ENCODE measurements at places on chromosomes 13 and 19. TPM values are rescaled to one million over a fixed set of nuclear protein-coding genes. Genes with fewer than 3 reads are reported as not detected.

- H3K4me3 ChIP-seq, result no peak overlapping the region
- no peaks in the 10 kb centered on the region for H3K36me3 ChIP-seq
- H3K27me3 ChIP-seq, result no peaks in the 10 kb centered on the region
Observed at GRCh38 chr13:43838909-43839308, 40.6 kb downstream of the CCDC122 start.

DNA sequence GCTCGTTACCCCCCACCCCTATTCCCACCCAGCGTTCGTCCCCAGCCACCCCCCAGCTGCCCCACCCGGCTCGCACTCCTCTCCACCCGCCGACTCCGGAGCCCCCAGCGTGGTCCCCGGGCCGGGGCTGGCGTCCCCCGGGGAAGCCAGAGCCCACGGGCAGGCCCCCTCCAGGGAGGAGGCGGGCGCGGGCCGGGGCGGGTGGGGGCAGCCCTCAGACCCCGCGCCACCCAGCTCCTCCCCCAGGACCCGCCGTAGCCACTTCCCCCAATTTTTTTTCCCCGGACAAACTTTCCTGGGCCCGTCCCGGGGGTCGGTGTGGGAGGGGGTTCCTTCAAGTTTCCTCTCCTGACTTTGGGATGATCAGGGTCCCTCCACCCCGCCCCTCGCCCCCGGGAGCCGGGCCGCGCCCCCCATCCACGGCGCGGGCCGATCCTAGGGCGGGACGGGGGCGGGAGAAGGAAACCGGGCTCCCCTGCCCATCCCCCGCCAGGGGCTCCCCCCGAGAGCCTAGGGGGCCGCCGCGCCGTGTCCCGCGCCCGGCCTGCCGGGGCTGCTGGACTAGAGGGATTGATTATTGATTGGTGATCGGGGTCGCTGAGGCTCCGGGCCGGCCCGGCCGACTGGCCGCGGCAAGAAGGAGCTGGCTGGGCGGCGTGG is 927 bp upstream of the TSHZ3 start:
- H3K4me1 ChIP-seq, result peaks cover 15% of the 10 kb centered on the region
- H3K4me3 ChIP-seq, result peak overlapping the region; percentile 81
- peak overlapping the region; percentile 80 for H3K27ac ChIP-seq
- DNase-seq, result no peak

DNA sequence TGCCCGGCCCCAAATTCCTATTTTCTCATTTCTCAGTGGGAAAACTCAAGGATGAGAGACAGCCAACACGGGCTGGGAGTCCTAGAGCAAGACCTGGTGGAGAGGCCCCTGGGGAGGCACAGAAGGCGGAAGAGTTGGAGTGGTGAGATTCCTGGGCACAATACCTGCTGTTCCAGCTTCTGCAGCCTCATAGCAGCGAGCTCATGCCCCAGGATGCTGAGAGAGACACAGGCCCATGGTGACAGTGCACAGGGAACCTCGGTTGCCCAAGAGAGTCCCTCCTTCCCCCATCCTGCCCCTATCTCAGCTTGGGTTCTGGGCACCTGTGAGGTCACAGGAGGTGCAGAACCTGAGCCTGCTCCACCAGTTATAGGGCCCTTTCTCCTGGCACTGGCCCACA is 1.4 kb downstream of the TULP2 start:
- no peak for DNase-seq
- H3K36me3 ChIP-seq, result peaks cover 7% of the 10 kb centered on the region
- no peak overlapping the region for H3K27ac ChIP-seq
- no peak overlapping the region for H3K4me3 ChIP-seq
- no peaks in the 10 kb centered on the region for H3K27me3 ChIP-seq

GRCh38 chr13:99969919-99970650 is 1.5 kb downstream of the ZIC5 start:
- peaks cover 94% of the 10 kb centered on the region for H3K27me3 ChIP-seq
- peak overlapping the region; percentile 25 for H3K4me3 ChIP-seq
- DNase-seq, result no peak
- H3K36me3 ChIP-seq, result no peaks in the 10 kb centered on the region

- H3K36me3 ChIP-seq, result no peaks in the 10 kb centered on the region
- H3K27me3 ChIP-seq, result no peaks in the 10 kb centered on the region
- H3K27ac ChIP-seq, result no peak overlapping the region
- H3K4me3 ChIP-seq, result no peak overlapping the region
Observed at GRCh38 chr13:95898256-95898655, 154.9 kb downstream of the UGGT2 start.

GRCh38 chr13:78658630-78659449 is at the start of gene OBI1:
OBI1 (minus strand) TSS chr13:78659155; CDS start chr13:78659120, 35 bp downstream.
- H3K4me1 ChIP-seq, result peaks cover 9% of the 10 kb centered on the region
- peak within 1 kb of the TSS; percentile 83 for H3K4me3 ChIP-seq
- peak; percentile 95 for DNase-seq
- H3K27me3 ChIP-seq, result no peaks in the 10 kb centered on the region

GRCh38 chr13:27679896-27680295 is 58.2 kb downstream of the POLR1D start:
- no peaks in the 10 kb centered on the region for H3K36me3 ChIP-seq
- no peaks in the 10 kb centered on the region for H3K4me1 ChIP-seq
- H3K27ac ChIP-seq, result no peak overlapping the region

DNA sequence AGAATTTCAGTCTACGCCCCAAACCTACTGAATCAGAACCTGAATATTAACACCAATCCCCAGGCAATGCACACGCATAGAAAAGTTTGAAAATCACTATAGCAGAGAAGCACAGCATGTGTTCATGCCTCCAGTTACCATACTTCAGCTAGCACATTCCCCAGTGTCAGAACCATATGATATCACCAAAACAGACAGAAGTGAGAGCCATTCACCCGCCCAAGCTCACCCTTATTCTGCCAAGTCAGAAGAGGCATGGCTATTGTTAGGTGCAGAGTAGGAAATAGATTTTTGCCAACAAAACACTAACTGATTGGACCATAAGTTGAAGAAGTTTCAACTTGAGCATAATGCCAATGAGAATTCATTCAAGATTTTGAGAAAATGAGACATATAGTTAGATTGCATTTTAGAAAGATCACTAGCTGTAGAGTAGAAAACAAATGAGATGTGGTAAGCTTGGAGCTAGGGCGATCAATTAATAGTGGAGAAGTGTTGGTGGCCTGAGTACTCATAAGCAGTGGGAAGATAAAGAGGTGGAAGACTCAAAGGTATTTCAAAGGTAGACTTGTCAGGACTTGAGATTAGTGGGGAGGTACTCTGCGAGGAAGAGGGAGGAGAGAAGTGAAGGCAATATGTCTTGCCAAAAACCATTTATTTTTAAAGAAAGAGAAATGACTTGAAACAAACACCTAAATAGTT is 492.4 kb downstream of the SUCLA2 start:
- H3K27me3 ChIP-seq, result no peaks in the 10 kb centered on the region
- H3K36me3 ChIP-seq, result no peaks in the 10 kb centered on the region
- no peak for DNase-seq

DNA sequence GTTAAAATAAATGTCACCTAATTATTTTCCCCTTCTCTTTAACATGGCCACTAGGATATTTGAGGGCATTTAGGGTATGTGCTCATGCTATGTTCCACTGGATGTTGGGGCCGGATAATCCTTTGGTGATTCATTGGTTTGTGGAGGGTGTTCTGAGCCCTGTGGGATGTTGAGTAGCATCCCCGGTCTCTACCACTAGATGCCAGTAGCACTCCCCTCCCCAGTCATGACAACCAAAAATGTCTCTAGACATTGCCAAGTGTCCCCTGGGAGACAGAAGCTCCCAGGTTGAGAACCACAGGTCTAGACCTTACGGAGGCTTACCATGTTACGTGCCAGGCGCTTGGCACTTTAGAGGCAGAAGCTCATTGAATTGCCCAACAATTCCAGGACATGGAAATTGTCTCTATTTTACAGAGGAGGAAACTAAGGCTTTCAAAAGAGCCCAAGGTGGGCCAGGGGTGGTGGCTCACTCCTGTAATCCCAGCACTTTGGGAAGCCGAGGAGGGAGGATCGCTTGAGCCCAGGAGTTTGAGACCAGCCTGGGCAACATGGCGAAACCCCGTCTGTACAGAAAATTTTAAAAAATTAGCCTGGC is 14.1 kb downstream of the SHANK1 start:
- no peaks in the 10 kb centered on the region for H3K36me3 ChIP-seq
- H3K4me3 ChIP-seq, result no peak overlapping the region
- no peaks in the 10 kb centered on the region for H3K4me1 ChIP-seq
- H3K27me3 ChIP-seq, result peaks cover 41% of the 10 kb centered on the region
- no peak for DNase-seq
- H3K27ac ChIP-seq, result no peak overlapping the region

DNA sequence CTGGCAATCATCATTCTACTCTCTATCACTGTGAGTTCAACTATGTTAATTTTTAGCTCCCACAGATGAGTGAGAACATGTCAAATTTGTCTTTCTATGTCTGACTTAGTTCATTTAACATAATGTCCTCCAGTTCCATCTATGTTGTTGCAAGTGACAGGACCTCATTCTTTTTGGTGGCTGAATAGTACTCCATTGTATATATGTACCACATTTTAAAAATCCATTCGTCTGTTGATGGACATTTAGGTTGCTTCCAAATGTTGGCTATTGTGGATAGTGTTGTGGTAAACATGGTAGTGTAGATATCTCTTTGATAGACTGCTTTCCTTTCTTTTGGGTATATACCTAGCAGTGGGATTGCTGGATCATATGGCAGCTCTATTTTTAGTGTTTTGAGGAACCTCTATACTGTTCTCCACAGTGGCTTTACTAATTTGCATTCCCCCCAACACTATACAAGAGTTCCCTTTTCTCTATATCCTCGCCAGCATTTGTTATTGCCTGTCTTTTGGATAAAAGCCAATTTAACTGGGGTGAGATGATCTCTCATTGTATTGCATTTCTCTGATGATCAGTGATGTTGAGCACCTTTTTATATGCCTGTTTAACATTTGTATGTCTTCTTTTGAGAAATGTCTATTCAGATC is 124.1 kb downstream of the PCCA start:
- no peaks in the 10 kb centered on the region for H3K27me3 ChIP-seq
- H3K4me1 ChIP-seq, result no peaks in the 10 kb centered on the region
- no peak for DNase-seq
- H3K27ac ChIP-seq, result no peak overlapping the region
- H3K4me3 ChIP-seq, result no peak overlapping the region

- H3K4me3 ChIP-seq, result no peak overlapping the region
- H3K27me3 ChIP-seq, result no peaks in the 10 kb centered on the region
- no peak for DNase-seq
Observed at GRCh38 chr13:56755181-56755935, 385.4 kb upstream of the PRR20A start.

GRCh38 chr13:110616103-110617101 is 1.1 kb downstream of the NAXD start:
- H3K27ac ChIP-seq, result peak overlapping the region; percentile 91
- no peaks in the 10 kb centered on the region for H3K36me3 ChIP-seq
- H3K4me1 ChIP-seq, result peaks cover 22% of the 10 kb centered on the region
- no peaks in the 10 kb centered on the region for H3K27me3 ChIP-seq

DNA sequence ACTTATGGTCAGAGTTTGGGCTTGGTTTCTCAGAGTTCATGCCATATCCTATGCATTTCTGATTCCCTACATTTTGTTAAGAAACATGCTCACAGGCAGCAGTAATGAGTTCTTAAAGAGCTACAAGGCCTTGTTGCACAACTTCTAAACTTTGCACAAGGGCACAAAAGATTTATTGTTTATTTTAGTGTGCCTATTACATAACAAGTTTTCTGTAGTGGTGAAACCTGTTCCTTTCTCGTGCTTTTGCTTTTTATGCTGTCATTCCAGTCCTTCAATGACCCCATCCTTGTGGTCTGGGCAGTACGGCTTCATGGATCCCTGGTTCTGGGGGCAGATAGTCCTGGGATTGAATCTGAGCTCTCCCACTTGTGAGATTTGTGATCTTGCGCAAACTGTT is 17.8 kb downstream of the ZNF507 start:
- no peak overlapping the region for H3K4me3 ChIP-seq
- H3K4me1 ChIP-seq, result peaks cover 6% of the 10 kb centered on the region
- no peaks in the 10 kb centered on the region for H3K27me3 ChIP-seq
- peak overlapping the region; percentile 61 for H3K27ac ChIP-seq
- H3K36me3 ChIP-seq, result peaks cover 40% of the 10 kb centered on the region

DNA sequence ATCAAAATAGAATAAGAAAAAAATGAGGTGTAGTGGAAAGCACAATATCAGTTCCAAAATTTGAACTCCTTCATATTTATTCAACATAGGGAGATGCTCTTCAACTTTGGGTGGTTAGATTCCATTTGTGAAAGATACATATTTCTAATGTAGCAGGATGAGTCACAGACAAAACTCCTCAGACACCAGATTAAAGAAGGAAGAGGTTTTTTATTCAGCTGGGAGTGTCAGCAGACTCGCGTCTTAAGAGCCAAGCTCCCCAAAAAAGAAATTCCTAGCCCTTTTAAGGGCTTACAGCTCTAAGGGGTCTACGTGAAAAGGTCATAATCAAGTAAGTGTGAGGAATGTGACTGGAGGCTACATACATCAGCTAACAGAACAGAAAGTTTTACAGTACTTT is 6.8 kb upstream of the ZNF765 start:
- DNase-seq, result no peak
- H3K27ac ChIP-seq, result no peak overlapping the region
- no peaks in the 10 kb centered on the region for H3K27me3 ChIP-seq
- H3K4me3 ChIP-seq, result no peak overlapping the region

DNA sequence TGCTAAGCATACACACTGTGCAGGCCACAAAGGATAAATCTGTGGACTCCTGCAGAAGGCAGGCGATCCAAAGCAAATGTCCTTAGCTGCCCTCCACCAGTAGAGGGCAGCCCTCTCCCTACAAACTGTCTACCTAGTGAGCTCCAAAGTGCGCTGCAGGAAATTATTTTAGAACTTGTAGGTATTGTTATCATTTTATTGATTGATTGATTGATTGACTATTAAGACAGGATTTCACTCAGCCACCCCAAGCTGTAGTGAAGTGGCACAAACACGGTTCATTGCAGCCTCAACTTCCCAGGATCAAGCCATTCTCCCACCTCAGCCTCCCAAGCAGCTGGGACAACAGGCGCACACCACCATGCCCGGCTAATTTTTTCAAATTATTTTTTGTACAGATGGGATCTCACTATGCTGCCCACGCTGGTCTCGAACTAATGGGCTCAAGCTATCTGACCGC is 37.3 kb downstream of the RNF6 start:
- DNase-seq, result no peak
- peaks cover 8% of the 10 kb centered on the region for H3K4me1 ChIP-seq
- H3K27ac ChIP-seq, result no peak overlapping the region
- H3K4me3 ChIP-seq, result no peak overlapping the region

- H3K4me1 ChIP-seq, result peaks cover 37% of the 10 kb centered on the region
- DNase-seq, result no peak
- no peaks in the 10 kb centered on the region for H3K27me3 ChIP-seq
- peaks cover 84% of the 10 kb centered on the region for H3K36me3 ChIP-seq
Observed at GRCh38 chr19:35013820-35014754, 14.0 kb downstream of the GRAMD1A start.

DNA sequence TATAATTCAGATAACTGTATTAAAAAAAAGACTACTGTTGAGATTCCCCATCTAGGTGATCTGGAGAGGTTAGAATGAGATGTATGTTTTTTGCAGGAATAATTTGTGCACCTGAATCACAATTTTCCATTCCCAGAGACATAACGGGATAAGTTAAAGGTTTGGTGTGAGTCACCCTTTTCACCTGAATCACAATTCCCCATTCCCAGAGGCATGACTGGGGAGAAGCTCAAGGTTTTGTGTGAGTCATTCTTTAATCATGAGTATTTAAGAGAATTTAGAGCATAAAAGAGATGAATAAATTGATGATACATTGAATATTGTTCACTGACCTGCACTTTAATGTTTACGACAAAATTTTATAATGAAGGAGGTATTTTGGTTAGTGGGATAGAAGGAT is 9.0 kb downstream of the OR7A5 start:
- H3K27me3 ChIP-seq, result peaks cover 12% of the 10 kb centered on the region
- no peak overlapping the region for H3K4me3 ChIP-seq
- no peak overlapping the region for H3K27ac ChIP-seq
- no peaks in the 10 kb centered on the region for H3K36me3 ChIP-seq
- H3K4me1 ChIP-seq, result no peaks in the 10 kb centered on the region

MAMSTR gene
- total RNA-seq, result 1.2 TPM

ICAM3 gene
- 23.8 TPM for total RNA-seq

ZNF850 gene
- total RNA-seq, result 2.8 TPM

CEACAM4 gene
- total RNA-seq, result 4.6 TPM

PTGIR gene
- total RNA-seq, result 12.6 TPM

FCGBP gene
- 10.3 TPM for total RNA-seq
